ENCODE measurements at places on chromosomes 6 and 20. TPM values are rescaled to one million over a fixed set of nuclear protein-coding genes. Genes with fewer than 3 reads are reported as not detected.

KIF6 gene
- total RNA-seq = 0.28 TPM

GMDS gene
- total RNA-seq = 11.7 TPM

SRMS gene
- total RNA-seq = not detected

OPRM1 gene
- total RNA-seq = not detected

SPAG4 gene
- total RNA-seq = 36.1 TPM

All from regular cardiac myocyte (primary cell).